ENCODE measurements at places on chromosomes 12 and 14.
A peak's percentile ranks its signal among the peaks of the same experiment; 100 is the strongest.

GRCh38 chr14:67358924-67359774, 455 bp downstream of the ATP6V1D start:
- peak; percentile 23 for DNase-seq

- no peak for DNase-seq
Observed at GRCh38 chr12:106049105-106049504, 89.6 kb downstream of the NUAK1 start.

DNA sequence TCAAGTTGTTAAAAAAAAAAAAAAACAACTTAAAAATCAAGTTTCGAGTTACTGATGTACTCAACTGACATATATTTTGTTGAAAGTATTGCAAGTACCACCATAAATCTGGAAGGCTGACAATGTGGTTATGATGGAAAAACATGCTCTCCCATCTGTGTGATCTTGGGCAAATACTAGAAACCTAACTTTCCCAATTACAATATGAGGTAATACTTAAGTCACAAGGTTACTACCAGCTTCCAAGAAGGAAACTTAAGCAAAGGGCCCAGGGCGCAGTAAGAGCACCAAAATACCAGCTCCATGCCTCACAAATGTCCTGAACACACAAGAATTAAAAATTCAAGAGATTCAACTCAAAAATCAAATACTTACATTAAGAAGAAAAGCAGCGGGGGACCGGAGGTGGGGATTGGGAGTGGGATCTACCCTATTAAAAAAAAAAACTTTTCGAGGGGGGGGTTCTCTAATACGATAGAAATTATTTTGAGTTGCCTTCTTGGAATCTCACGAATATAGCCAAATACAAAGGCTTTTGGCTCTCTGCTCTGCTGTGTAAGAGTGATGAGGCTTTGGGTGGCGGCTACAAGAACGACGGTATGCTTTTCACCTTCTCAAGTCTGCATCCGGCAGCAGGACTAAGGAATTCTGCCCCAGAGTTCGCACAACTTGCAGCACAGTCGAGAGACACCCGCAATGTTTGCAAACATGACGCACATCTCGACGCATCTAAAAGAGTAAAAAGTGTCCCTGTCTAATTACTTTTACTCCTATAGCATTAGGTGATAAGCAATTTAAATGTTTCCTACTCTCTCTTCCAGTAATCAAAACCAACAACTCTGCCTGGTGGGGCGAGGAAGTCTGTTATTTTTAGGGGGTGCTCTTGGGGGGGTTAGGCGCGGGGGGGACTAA, 1.1 kb downstream of the SAV1 start:
- DNase-seq = peak; percentile 28

GRCh38 chr12:74689071-74689655, 151.5 kb downstream of the ATXN7L3B start:
- no peak for DNase-seq

- DNase-seq = no peak
Observed at GRCh38 chr14:81147140-81147897, 73.4 kb downstream of the GTF2A1 start.

- DNase-seq = no peak
Observed at GRCh38 chr12:119176267-119177055, 2.3 kb upstream of the HSPB8 start.

GRCh38 chr12:1716911-1717310, 26.0 kb downstream of the ADIPOR2 start:
- DNase-seq = no peak

GRCh38 chr12:92493816-92494215, 209.0 kb upstream of the PLEKHG7 start:
- DNase-seq = no peak

- DNase-seq = no peak
Observed at GRCh38 chr12:20154052-20154451, 214.3 kb upstream of the PDE3A start.

DNA sequence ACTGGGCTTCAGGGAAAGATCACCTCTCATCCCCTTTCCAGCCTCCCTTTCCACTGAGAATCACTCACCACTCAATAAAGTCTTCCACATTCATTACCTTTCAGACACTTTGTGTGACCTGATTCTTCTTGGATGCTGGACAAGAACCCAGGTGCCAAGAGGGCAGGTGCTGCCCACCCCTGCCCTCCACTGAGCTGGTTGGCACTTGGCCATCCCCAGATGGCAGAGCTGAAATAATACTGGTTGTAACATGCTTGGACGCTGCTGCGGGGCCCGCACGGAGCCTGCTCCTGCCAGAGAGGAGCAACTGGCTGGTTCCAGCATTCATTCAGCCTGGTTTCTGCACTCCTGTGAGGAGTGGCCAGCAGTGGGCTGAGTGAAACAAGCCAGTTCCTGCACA, 386.7 kb upstream of the CCDC196 start:
- no peak for DNase-seq

GRCh38 chr12:113456761-113457160, 14.9 kb downstream of the LHX5 start:
- DNase-seq = no peak

GRCh38 chr14:32697704-32698103, 241.0 kb upstream of the NPAS3 start:
- DNase-seq = no peak

- no peak for DNase-seq
Observed at GRCh38 chr14:101738703-101739320, 22.7 kb upstream of the PPP2R5C start.

DNA sequence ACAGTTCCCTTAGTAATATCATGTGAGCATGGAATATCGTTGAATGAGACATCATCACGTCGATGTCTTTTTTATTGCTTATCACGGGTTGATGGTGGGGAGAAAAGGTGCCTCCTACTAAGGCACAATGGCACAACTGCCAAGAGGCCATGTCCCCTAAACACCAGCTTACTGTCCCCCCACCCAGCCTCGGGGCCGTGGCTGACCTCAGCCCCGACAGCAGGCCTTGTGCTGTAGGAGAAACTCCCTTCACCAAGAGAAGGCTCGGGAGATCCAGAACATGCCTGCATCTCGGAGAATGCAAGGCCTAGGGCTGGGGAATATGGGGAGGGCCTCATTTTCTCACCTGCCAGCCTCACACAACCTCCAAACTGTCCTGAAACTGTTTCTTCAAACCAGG, 22.8 kb downstream of the ZFP36L1 start:
- peak; percentile 1 for DNase-seq

DNA sequence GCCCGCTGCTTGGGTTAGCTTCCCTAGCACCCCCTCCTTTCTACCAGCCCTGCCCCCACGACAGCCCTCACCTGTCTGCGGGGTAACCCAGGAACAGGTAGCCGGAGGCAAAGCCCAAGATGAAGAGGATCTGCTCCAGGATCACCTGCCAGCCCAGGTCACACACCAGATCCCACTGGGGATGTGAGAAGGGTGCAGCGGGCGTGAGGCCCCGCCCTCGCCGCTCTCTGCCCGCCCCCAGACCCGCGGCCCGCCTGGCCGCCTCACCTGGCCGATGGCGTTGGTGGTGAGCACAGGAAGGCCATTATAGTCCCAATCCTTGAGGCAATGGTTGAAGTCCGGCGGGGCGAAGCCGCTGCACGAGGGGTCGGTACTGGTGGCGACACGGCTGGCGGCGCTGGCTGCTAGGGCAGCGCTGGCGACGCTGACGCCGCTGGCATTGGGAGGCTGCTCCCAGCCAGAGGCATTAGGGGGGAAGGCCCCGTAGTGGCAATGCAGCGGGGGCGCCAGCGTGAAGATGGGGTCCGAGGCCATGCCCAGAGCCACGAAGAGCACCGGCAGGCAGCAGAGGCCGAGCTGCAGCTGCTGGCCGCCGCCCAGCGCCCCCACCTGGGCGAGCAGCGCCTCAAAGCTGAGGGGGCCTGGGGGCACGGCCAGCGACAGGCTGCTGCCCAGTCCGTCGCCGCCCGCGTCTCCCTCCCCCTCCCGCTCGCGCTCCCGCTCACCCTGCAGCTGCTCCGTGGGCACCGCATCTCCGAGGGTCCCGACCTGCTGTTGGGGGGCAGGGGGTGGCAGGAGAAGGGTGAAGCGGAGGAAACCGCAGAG, 794 bp downstream of the SLC22A17 start:
- DNase-seq = no peak

- no peak for DNase-seq
Observed at GRCh38 chr14:32104803-32105202, 27.7 kb downstream of the ARHGAP5 start.

- DNase-seq = no peak
Observed at GRCh38 chr14:94047581-94047980, 21.4 kb downstream of the OTUB2 start.

- no peak for DNase-seq
Observed at GRCh38 chr12:26055087-26055486, 69.8 kb downstream of the BHLHE41 start.

- DNase-seq = no peak
Observed at GRCh38 chr14:89571491-89571890, 154.5 kb upstream of the FOXN3 start.

- no peak for DNase-seq
Observed at GRCh38 chr14:64612021-64612380, 62.2 kb downstream of the PPP1R36 start.

- no peak for DNase-seq
Observed at GRCh38 chr12:131407221-131408035, 303.5 kb upstream of the SFSWAP start.

DNA sequence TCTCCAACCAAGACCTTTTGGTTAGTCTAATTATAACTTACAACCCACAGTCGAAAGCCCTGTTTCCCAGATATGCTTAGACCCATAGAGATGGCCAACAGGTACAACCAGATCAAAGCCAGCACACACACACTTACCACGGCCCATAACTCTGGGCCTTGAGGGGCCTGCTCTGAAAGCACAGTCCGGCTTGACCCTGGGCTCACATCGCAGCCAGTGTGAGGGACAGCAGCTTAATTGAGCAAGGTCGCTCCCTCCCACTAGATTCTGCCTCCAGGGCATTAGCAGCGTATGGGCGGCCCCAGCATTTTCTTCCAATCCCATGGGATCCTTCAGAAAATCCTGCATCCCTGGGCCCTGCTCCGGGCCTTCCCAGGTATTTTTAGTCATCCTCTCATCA, 157.4 kb upstream of the FKBP4 start:
- DNase-seq = no peak

- DNase-seq = no peak
Observed at GRCh38 chr12:52573306-52573705, 337 bp downstream of the KRT74 start.

DNA sequence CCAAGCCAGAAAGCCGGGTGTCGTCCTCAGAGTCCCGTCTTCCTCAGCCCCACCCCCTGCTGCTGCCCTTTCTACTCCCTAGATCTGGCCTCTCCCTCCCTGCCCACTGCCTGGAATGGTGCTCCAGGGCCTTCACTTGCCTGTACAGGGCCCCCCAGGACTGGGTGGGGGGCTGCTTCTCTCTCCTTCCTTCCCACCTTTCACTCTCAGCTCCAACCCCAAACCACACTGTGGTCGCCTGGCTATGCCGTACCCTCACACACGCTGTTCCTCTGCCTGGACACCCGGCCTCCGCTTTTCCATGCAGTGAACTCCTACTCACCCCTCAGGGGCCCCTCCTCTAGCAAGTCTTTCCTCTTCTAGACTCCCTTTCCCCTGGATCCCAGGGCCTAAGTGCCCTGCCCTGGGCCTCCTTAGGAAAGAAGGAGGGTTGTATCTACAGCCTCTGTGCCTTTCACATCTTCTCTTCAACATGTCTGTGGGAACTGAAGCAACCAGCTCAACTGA, 25.5 kb upstream of the DIO3 start:
- DNase-seq = no peak

- DNase-seq = no peak
Observed at GRCh38 chr14:91482263-91483013, 27.7 kb downstream of the PPP4R3A start.

GRCh38 chr12:93302331-93303229, 75.1 kb upstream of the NUDT4 start:
- DNase-seq = no peak

DNA sequence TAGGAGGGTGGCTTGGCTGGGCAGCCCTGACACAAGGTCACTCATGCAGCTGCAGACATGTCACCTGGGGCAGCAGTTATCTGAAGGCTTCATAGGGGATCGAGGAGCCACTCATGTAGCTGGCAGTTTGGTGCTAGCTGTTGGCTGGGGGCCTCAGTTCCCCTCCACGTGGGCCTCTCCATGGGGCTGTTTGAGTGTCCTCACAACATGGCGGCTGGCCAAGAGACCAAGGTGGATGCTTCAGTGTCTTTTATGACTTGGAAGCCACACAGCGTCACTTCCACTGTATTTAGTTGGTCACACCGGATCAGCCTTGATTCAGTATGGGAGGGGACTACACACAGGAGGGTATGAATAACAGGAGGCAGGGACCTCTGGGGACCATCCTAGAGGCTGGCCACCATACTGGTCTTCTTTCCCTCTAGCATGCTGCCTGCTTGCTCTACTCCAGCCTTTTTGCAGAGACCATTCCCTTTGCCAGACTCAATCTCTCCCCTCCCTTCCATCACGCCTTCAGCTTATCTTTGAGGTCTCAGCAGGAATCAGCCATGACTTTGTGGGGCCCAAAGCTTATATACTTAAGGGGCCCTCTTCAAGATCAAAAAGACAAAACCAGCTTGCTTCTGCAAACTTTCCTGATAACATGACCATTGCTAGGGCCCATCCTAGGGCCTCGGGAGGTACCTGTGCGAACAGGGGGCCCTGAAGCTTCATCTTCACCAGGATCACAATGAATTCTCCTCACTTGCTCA, 53.4 kb downstream of the RPH3A start:
- no peak for DNase-seq

GRCh38 chr12:125509195-125509594, 444.0 kb downstream of the AACS start:
- DNase-seq = no peak

DNA sequence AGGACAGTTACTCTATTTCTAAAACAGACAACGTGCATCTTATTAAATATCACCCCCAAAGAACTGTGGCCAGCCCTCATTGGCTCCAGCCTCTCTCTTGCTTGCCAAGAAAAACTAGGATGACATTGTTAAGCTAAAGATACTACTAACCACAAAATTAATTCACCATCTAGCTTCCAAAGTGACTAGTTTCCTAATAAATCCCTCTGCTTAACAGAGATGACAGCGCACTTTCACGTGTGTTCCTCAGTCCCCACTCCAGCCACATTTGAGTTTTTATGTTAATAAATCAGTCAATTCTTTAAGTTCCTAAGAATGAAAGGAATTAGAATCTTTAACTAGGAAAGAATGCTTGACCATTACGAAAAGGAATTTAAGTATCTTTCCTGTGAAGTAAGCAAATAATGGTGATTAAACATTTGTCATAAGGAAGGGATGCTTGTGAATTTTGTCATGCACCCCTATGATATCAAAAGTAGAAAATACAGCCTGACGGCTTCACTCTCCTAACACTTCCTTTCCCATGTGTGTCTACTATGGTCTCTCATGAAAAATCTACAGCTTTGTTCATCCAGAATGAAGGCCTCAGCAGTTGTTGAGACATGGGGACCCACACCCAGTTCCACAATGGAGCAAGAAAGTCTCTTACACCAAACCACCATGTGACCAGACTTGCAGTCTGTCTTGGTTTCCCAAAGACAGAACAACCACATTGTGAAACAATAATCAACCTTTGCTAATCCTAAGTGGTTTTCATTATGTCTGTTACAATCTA, 8.1 kb downstream of the CORO1C start:
- no peak for DNase-seq

GRCh38 chr14:21382095-21382494, 1.7 kb downstream of the SUPT16H start:
- DNase-seq = no peak
